ENCODE measurements at places on chromosomes 6 and 20.
A peak's percentile ranks its signal among the peaks of the same experiment; 100 is the strongest.

DNA sequence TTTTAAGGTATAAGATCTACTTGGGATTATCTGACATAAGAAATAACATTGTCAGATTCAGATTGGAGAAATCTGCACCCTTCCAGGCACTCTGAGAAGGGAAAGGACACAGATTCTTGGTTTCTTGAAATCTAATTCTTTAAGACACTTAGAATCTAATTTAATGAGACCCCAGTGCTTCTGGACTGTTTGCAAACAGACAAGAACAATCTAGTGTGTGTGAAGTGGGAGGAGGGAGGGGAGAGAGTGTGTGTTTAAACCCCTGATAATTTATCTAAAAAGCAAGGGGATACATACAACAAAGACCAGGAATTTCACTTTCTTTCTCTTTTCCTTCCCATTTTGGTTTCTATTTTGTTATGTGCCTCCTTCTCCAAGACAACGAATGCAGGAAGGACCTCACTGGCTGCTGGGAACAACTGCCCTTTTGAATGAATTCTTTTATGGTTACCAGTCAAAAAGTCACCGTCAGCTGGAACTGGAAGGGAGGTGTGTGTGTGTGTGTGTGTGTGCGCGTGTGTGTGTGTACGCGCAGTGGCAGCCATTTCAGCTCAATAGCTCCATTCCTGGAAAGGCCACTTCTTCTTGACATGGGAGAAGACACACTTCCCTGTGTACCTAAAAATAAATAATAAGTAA, 129.4 kb downstream of the BCAS1 start:
- peak overlapping the region; percentile 59 for H3K4me3 ChIP-seq
- peaks cover 58% of the 10 kb centered on the region for H3K4me1 ChIP-seq
- H3K27ac ChIP-seq = peak overlapping the region; percentile 95
- H3K27me3 ChIP-seq = no peaks in the 10 kb centered on the region
- DNase-seq = no peak

DNA sequence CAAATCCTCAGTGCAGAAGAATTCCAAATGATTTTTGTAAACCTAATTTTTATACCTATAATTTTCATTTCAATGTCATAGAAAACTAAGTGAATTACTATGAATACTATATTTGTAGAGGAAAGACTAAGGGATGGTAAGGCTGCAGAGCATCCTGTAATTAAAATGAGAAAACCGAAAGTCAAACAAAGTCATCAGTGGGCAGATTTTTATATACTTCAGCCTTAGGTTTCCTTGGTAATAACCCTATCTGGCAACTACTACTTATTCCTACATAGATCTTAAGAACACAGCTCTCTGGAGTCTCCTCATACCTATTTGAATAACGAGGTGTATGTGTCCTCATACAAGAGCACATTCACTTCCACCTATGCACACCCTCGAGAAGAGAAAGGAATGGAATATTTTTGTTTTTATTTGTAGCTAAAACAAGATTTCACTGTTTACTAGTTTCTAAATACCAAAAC, 117.9 kb upstream of the SGK1 start:
- H3K36me3 ChIP-seq = no peaks in the 10 kb centered on the region
- no peak overlapping the region for H3K4me3 ChIP-seq
- H3K4me1 ChIP-seq = peaks cover 22% of the 10 kb centered on the region
- no peak overlapping the region for H3K27ac ChIP-seq
- no peak for DNase-seq

DNA sequence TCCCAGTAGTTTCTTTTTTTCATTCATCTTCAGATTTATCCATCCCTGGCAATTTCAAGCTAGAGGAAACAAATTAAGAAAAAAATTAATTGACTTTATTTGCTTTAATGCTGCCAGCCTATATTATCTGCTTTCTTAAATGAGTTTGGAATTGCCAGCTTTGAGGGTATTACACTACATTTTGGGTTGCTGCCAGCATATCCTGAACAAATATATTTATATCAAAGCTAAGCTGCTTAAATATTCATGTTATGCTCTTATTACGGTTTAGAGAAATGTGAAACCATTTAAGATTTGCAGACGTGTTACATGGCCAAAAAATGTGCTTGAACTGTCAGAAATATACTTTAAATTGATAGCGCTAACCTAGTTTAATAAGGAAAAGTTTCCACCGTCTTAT, 59.7 kb downstream of the GRIK2 start:
- H3K4me1 ChIP-seq = peaks cover 16% of the 10 kb centered on the region
- H3K36me3 ChIP-seq = no peaks in the 10 kb centered on the region
- H3K4me3 ChIP-seq = no peak overlapping the region
- no peak overlapping the region for H3K27ac ChIP-seq

GRCh38 chr6:100246206-100246605, 218.5 kb downstream of the SIM1 start:
- H3K36me3 ChIP-seq = no peaks in the 10 kb centered on the region
- peaks cover 4% of the 10 kb centered on the region for H3K4me1 ChIP-seq
- no peak for DNase-seq
- no peak overlapping the region for H3K27ac ChIP-seq

DNA sequence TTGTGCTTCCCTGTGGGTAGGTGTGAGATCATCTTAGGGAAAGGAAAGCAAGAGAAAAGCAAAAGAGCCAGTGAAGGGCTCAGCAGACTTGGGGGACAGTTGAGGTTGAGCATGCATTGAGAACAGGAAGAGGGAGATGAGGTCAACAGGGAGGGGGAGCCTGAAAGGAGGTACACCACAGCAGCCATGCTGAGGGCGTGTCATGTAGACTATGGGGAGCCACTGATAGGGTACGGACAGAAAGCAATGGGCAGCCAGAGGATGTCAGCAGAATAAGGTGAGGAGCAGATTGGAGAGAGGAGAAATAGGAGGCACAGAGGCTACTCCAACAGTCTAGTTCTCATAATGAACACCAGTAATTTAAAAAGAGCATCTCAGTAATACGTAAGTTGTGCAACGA, 351.1 kb upstream of the HTR1E start:
- no peak for DNase-seq
- H3K27me3 ChIP-seq = no peaks in the 10 kb centered on the region
- H3K4me3 ChIP-seq = no peak overlapping the region
- H3K4me1 ChIP-seq = no peaks in the 10 kb centered on the region

DNA sequence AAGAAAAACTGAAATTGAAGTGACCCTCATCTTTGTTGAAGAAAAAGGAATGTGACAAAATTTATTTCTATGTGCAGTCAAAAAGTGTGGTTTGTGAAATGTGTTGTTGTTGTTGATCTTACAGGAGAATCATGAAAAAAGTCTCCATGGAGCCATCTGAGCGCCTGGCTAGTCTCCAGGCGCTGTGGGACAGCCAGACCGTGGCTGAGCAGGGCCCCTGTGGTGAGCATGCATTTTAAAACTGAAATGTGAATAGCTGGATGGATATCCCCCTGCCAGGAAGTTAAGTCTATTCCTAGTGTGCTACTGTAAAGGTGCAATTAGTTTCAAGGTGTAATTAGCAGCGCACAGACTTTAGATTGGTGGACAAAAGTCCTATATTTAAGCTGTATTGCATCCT, 170.6 kb downstream of the CARMIL1 start:
- H3K27me3 ChIP-seq = no peaks in the 10 kb centered on the region
- H3K27ac ChIP-seq = peak overlapping the region; percentile 96
- peak; percentile 57 for DNase-seq

Data from WTC11 (cell line).